ENCODE measurements at places on chromosomes 3 and 15. TPM values are rescaled to one million over a fixed set of nuclear protein-coding genes. Genes with fewer than 3 reads are reported as not detected.

GRCh38 chr15:73910522-73911303 is 15.5 kb upstream of the LOXL1 start:
- H3K4me3 ChIP-seq: no peak overlapping the region
- peaks cover 8% of the 10 kb centered on the region for H3K4me1 ChIP-seq
- no peaks in the 10 kb centered on the region for H3K27me3 ChIP-seq
- no peak for DNase-seq
- no peaks in the 10 kb centered on the region for H3K36me3 ChIP-seq

DNA sequence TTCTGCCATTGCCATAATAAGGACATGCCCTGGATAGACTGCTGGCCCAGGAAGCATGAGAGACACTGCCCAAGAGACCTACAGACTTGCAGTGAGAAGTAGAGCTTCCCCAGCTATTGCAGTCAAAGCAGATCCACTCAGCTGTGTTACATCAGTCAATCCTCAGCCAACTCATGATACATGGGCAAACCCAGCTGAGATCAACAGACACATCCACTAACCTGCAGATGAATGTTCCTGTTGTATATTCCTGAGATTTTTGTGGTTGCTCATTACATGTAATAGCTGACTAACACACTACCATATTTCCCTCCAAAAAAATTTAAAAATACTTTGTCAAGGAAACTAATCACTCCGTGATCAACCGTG is 68.6 kb downstream of the DCLK3 start:
- H3K4me3 ChIP-seq: no peak overlapping the region
- peaks cover 2% of the 10 kb centered on the region for H3K27me3 ChIP-seq
- DNase-seq: no peak
- no peak overlapping the region for H3K27ac ChIP-seq
- no peaks in the 10 kb centered on the region for H3K36me3 ChIP-seq

DNA sequence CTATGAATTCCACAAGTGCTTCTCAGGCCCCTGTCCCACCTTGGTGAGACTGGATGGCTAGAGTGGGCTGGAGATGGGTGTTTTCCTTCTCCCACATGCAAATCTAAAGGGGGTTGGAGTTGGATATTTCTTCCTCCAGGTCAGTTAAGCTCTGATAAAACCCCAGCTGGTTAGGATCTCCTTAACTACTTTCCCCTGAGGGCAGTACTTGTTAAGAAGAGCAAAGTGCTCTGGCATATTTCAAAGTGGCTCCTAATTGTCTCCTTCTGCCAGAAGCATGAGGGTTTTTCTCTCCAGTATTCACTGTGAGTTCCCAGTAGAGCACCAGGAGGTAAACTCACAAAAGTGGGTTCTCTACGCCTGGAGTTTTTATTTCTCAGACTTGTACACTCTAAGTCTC is 31.4 kb downstream of the COL6A6 start:
- no peak for DNase-seq
- H3K4me1 ChIP-seq: no peaks in the 10 kb centered on the region
- H3K27me3 ChIP-seq: peaks cover 6% of the 10 kb centered on the region
- no peaks in the 10 kb centered on the region for H3K36me3 ChIP-seq

DNA sequence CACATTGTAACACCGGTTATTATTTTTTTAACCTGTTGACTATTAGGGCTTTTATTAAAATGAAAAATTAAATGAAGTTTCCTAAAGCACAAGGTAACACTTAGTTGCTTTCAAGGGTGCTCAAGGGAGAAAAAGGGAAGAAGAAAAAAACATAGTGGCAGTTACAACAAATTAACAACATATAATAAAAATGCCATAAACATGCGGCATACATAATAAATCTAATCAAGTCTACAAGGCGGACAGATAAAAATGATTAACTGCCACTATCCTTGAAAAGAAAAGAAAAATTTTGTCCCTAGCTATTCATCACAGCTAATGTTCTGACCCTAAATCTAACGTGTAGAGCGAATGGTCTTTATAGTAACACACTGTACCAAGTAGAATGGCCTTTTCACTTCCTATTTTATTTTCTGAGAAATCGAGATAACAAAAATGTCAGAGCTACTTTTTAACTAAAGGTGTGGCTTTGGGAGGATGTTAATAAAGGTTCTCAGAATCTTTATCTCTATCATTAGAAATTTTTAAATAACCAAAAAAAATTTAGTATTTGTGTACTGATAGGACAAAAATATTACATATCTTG is 194.9 kb downstream of the FOXP1 start:
- no peaks in the 10 kb centered on the region for H3K27me3 ChIP-seq
- H3K36me3 ChIP-seq: peaks cover 4% of the 10 kb centered on the region
- H3K4me3 ChIP-seq: no peak overlapping the region
- H3K27ac ChIP-seq: peak overlapping the region; percentile 40

- DNase-seq: no peak
- H3K27me3 ChIP-seq: no peaks in the 10 kb centered on the region
- peak overlapping the region; percentile 98 for H3K4me3 ChIP-seq
- H3K36me3 ChIP-seq: peaks cover 32% of the 10 kb centered on the region
Measured at GRCh38 chr3:28349469-28350000, 911 bp upstream of the AZI2 start.

GRCh38 chr3:73556520-73557372 is 68.0 kb downstream of the PDZRN3 start:
- H3K36me3 ChIP-seq: no peaks in the 10 kb centered on the region
- peaks cover 6% of the 10 kb centered on the region for H3K27me3 ChIP-seq
- no peaks in the 10 kb centered on the region for H3K4me1 ChIP-seq
- H3K4me3 ChIP-seq: no peak overlapping the region
- DNase-seq: no peak

DNA sequence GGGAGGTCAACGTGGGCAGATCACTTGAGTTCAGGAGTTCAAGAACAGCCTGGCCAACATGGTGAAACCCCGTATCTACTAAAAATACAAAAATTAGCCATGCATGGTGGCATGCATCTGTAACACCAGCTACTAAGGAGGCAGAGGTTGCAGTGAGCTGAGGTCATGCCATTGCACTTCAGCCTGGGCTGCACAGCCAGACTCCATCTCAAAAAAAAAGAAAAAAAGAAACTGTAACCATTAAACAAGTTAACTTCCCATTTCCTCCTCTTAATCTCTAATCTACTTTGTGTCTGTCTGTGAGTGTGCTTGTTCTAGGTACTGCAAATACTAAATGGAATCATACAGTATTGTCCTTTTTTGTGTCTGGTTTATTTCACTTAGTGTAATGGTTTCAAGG is 2.7 kb downstream of the RBM6 start:
- no peak for DNase-seq
- peak overlapping the region; percentile 60 for H3K27ac ChIP-seq
- peaks cover 34% of the 10 kb centered on the region for H3K4me1 ChIP-seq
- H3K4me3 ChIP-seq: peak overlapping the region; percentile 24

GRCh38 chr3:172137287-172138192 is 98.2 kb downstream of the FNDC3B start:
- H3K4me1 ChIP-seq: peaks cover 53% of the 10 kb centered on the region
- DNase-seq: no peak
- no peaks in the 10 kb centered on the region for H3K27me3 ChIP-seq
- no peak overlapping the region for H3K4me3 ChIP-seq
- peaks cover 4% of the 10 kb centered on the region for H3K36me3 ChIP-seq

DNA sequence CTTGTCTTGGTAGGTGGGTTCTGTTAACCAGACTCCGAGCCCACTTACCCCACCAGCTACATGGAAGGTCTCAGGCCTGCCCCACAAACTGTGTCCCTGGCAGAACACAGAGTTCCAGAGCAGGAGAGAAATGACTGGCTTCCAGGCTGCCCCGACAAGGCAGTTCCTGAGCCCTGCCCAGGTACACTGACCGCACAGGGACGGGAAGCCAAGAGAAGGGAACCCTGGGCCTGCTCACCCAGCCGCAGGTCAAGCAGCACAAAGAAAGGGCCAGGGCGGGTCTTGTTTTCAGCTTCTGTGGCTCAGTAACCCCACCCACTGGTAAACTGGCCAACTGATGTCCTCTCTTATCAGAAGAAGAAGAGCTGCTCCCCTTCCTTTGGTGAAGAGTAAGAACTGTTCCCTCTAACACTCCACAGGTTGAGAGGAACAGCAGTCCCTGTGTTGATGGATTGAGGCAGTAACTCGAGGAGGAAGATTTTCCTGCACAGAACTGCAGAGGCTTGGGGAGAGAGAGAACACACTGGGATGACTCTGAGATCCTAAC is 68.4 kb downstream of the CRTC3 start:
- H3K27me3 ChIP-seq: no peaks in the 10 kb centered on the region
- H3K36me3 ChIP-seq: peaks cover 31% of the 10 kb centered on the region
- H3K4me1 ChIP-seq: peaks cover 70% of the 10 kb centered on the region
- peak; percentile 30 for DNase-seq
- peak overlapping the region; percentile 83 for H3K27ac ChIP-seq

DNA sequence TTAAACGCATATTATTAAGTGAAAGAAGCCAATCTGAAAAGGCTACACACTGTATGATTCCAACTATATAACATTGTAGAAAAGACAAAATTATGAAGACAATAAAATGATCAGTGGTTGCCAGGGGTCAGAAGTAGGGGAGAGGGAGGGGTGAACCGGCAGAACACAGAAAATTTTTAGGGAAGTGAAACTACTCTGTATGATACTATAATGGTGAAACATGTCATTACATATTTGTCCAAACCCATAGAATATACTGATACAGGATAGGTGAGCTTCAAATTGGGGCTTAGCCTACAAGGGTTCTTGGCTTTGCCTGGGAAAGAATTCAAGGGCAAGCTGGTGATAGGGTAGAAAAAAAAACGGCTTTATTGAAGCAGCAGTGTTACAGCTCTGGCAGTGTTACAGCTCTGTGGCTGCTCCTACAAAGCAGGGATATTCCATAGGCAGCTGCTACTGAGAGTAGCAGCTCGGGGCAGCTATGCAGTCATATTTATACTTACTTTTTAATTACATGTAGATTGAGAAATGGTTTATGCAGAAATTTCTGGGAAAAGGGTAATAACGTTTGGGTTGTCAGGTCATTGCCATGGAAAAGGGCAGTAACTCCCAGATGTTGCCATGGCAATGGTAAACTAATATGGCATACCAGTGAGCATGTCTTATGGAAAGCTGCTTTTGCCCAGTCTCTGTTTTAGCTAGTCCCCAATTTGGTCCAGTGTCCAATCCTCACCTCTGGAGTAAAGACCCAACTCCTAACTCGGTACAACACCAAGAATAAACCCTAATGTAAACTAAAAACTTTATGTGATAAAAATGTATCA is 125.1 kb upstream of the SLC25A36 start:
- H3K27me3 ChIP-seq: peaks cover 2% of the 10 kb centered on the region
- H3K36me3 ChIP-seq: no peaks in the 10 kb centered on the region
- H3K4me3 ChIP-seq: no peak overlapping the region
- no peaks in the 10 kb centered on the region for H3K4me1 ChIP-seq

GRCh38 chr3:49871531-49872153 is 1.9 kb upstream of the CAMKV start:
- DNase-seq: no peak
- H3K4me3 ChIP-seq: no peak overlapping the region
- no peaks in the 10 kb centered on the region for H3K36me3 ChIP-seq
- H3K27ac ChIP-seq: no peak overlapping the region
- no peaks in the 10 kb centered on the region for H3K4me1 ChIP-seq
- H3K27me3 ChIP-seq: peaks cover 28% of the 10 kb centered on the region

SKOR1 gene
- total RNA-seq: 0.16 TPM

LAMB2 gene
- total RNA-seq: not detected

GATA2 gene
- 0.05 TPM for total RNA-seq

GNAT1 gene
- not detected for total RNA-seq

FSD2 gene
- not detected for total RNA-seq

LYSMD2 gene
- total RNA-seq: 20.1 TPM

VIPR1 gene
- total RNA-seq: 6.7 TPM

SPG21 gene
- 79.1 TPM for total RNA-seq

SCN5A gene
- total RNA-seq: 0.14 TPM

TGM4 gene
- not detected for total RNA-seq
